ENCODE measurements at places on chromosomes 5 and 9. TPM values are rescaled to one million over a fixed set of nuclear protein-coding genes. Genes with fewer than 3 reads are reported as not detected.

DNA sequence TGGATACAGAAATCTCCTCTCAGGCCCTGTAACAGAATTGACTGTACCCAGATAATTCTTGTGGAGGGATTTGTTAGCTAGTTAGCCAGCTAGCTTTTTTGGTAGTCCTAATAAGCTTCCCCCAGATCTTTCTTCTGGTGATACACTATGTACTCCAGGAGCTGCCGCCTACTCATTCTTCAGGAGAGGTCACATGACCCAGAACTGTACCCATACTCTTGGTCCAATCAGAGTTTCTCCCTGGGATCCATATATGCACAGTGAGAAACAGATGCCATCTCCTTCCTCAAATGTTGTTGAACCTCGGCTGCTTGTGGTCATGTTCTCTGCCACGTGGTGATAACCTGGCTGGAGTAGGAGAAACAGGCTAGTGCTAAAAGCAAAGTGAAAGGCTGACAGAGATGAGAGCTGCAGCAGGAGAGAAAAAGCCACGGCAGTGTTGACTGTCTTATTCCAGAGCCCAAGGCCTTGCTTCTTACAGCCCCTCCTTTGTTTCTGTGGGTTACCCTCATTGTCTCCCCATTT is 123.0 kb upstream of the RFX3 start:
- H3K27me3 ChIP-seq = no peaks in the 10 kb centered on the region
- no peak overlapping the region for H3K4me3 ChIP-seq
- DNase-seq = no peak
- H3K27ac ChIP-seq = no peak overlapping the region
- H3K36me3 ChIP-seq = no peaks in the 10 kb centered on the region
- H3K4me1 ChIP-seq = no peaks in the 10 kb centered on the region

GRCh38 chr9:109681301-109681700 is 98.7 kb upstream of the PALM2AKAP2 start:
- no peak overlapping the region for H3K27ac ChIP-seq
- DNase-seq = no peak
- H3K4me1 ChIP-seq = no peaks in the 10 kb centered on the region
- no peaks in the 10 kb centered on the region for H3K27me3 ChIP-seq

DNA sequence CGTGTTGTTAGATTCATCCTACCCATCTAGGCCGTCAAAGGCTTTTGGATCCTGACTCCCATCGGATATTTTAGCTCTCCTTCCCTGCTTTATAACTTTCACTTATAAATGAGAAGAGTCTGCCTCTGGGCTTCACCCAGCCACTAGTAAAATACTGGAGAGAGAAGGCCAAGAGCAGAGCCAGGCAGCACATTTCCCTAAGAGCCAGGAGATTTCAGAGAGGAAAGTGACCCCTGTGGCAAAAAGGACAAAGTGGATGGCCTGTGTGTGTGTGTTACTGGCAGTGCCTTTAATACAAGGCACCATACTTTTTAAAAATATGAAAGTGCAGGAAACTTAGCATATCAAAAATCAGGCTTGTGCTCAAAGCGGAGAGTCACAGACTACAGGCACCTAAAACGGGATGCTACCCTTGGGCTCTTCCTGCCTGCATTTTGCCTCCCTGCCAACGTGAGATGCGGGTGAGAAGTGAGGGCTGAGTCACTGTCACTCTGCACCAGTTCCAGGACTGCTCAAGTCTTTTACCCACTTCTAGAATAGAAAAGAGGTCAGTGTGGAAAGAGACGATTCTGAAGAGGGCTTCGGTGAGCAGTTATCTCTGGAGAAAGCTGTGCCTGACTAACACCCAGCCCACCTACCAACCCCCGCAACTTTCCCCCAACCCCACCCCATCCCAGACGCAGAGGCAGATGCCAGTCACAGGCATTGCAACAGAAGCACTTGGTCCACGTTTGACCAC is 15.9 kb downstream of the NFIL3 start:
- H3K27me3 ChIP-seq = no peaks in the 10 kb centered on the region
- H3K27ac ChIP-seq = no peak overlapping the region
- H3K36me3 ChIP-seq = peaks cover 6% of the 10 kb centered on the region
- DNase-seq = no peak
- no peaks in the 10 kb centered on the region for H3K4me1 ChIP-seq

TMEM252 gene
- not detected for total RNA-seq

DNA sequence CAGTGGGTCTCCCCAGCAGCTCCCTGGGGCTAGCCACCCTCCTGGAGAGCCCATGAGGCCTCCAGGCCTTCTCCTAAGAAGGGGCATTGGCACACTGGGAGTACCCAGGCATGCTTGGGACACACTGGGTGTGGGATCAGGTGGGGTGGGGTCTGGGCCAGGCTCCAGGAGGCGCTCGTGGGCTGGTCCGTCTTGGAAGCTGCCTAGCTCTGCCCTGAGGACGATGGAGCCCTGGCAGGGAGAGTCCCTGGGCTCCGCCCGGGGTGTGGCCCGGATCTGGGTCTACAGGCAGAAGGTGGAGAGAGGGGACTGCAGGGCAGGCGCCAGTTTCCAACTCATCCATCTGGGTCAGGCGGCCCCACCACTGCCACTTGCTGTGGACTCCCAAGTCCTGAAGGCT is 2.4 kb downstream of the PRRX2 start:
- no peaks in the 10 kb centered on the region for H3K27me3 ChIP-seq
- DNase-seq = no peak
- no peak overlapping the region for H3K4me3 ChIP-seq

FAM78A gene
- total RNA-seq = 6.3 TPM

COL23A1 gene
- total RNA-seq = 0.36 TPM

- no peaks in the 10 kb centered on the region for H3K27me3 ChIP-seq
- H3K4me1 ChIP-seq = peaks cover 1% of the 10 kb centered on the region
- no peaks in the 10 kb centered on the region for H3K36me3 ChIP-seq
- H3K27ac ChIP-seq = no peak overlapping the region
Measured at GRCh38 chr9:108056805-108057386, 567.3 kb upstream of the KLF4 start.

SLC36A2 gene
- total RNA-seq = not detected

DNA sequence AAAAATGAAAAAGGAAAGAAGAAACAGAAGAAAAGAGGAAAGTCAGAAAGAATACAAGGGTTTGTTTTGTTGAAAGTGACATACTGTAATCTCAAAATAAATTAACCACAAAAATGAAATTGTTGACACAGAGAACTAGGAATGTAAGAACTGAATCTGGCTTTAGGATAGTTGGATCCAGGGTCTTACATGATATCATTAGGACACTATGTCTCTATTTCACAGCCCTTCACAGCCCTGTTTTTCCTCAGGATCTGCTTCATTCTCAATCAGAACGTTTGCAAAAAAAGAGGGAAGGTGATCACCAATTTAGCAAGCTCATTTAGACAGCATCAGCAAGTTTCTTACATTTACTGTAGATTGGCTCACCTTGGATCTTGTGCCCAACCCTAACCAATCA is 188.5 kb upstream of the NREP start:
- no peak overlapping the region for H3K4me3 ChIP-seq
- H3K4me1 ChIP-seq = no peaks in the 10 kb centered on the region
- H3K27ac ChIP-seq = no peak overlapping the region
- no peaks in the 10 kb centered on the region for H3K36me3 ChIP-seq
- H3K27me3 ChIP-seq = no peaks in the 10 kb centered on the region
- DNase-seq = no peak

DNA sequence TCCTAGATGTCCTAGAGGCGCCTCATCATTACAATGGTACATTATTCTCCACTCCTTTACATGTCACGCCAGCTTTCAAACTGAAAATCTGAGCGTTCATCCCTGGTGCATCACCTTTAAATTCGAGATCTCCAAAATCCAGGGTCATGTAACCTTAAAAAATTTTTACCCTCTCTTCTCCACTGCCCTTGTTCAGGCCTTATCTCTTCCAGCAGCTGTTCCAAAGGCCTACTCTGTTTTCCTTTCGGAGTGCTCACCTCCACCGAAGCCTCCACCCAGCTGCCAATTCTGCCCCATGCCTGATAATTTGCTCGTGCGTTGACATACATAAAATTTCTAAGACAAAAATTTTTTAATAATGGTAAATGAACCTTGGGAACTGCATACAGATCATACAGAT is 950 bp upstream of the MSH3 start:
- H3K36me3 ChIP-seq = no peaks in the 10 kb centered on the region
- DNase-seq = no peak
- no peak overlapping the region for H3K4me3 ChIP-seq

- H3K27ac ChIP-seq = no peak overlapping the region
- no peaks in the 10 kb centered on the region for H3K4me1 ChIP-seq
- H3K36me3 ChIP-seq = no peaks in the 10 kb centered on the region
- no peak for DNase-seq
Measured at GRCh38 chr9:105757496-105758251, 63.3 kb downstream of the TMEM38B start.

DNA sequence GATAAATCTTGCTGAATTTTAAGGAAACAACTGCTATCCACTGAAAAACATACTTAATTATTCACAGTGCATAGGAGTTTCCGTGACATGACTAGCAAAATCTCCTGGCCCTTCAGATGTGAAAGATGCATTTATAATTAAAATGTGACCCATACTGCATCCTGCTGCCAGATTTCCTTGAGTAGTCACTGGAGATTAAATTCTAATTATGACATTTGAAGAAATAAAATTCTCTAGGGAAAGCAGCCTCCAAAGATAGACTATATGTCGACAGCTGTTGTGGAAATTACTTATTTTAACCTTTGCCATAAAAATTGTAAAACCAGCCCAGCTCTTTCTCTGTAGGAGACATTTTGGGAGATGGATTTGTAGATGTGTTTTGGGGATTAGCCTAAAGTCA is 193.6 kb upstream of the SMC2 start:
- no peaks in the 10 kb centered on the region for H3K4me1 ChIP-seq
- no peaks in the 10 kb centered on the region for H3K36me3 ChIP-seq
- no peak for DNase-seq
- H3K27ac ChIP-seq = no peak overlapping the region

DNA sequence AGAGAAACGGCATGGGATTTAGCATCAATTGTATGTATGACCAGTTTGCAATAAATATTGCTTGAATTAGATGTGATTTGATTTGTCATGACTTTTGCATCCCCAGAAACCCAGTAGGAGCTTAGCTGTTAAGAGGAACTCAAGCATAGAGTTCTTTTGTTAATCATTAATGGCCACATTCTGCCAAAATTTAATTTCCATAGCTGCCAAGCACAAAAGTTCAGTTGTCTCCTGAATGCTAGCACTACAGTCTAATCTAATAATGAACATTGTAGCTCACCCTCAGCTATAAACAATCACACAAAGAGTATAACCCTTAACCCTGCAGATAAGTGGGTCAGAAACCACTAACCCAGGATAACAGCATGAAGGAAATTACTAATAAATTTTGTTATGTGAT is 169.8 kb upstream of the GRAMD2B start:
- H3K4me3 ChIP-seq = no peak overlapping the region
- H3K27me3 ChIP-seq = no peaks in the 10 kb centered on the region
- no peaks in the 10 kb centered on the region for H3K4me1 ChIP-seq
- H3K27ac ChIP-seq = no peak overlapping the region

ZBED3 gene
- total RNA-seq = 11.7 TPM

DNA sequence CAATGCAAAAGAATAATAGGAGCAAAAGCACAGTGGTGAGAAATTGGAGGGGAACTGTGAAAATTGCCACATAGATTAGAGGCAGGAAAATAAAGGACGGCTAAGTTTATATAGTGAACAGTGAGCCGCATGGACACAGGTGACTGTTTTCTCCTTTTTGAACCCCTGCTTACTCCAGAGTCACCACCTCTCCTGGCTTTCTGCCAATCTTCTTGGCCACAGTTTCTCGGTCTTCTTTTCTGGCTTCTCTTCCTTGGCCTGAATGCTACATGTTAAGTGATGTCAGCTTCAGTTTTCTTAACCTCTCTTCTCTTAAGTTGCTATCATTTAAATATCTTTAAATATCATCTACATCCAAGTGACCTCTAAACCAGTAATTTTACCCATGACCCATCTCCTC is 47.3 kb upstream of the CDKN2B start:
- no peaks in the 10 kb centered on the region for H3K27me3 ChIP-seq
- no peak overlapping the region for H3K27ac ChIP-seq
- no peak for DNase-seq
- H3K4me1 ChIP-seq = no peaks in the 10 kb centered on the region
- no peaks in the 10 kb centered on the region for H3K36me3 ChIP-seq

NADK2 gene
- total RNA-seq = 26.6 TPM

DNA sequence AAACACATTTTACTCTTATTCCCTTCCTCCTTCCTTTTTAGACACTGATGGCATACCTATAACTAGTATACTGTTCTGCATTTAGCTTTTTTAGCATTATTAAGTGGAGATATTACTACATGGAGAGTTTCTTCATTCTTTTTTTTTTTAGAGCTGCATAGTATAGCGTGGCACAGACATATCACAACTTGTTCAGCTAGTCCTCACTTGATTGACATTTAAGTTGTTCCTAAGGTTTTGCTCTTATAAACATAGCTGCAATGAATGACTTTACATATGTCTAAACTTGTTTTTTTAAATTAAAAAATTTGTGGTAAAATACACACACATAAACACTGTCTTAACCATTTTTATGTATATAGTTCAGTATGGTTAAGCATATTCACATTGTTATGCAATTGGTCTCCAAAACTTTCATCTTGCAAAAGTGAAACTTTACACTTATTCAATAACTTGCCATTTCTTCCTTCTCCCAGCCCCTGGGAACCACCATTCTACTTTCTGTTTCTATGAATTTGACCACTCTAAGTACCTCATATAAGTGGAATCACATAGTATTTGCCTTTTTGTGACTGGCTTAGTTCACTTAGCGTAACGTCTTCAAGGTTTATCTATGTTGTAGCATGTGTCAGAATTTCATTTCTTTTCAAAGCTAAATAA is 48.7 kb downstream of the ANKDD1B start:
- no peak overlapping the region for H3K4me3 ChIP-seq
- no peaks in the 10 kb centered on the region for H3K27me3 ChIP-seq
- no peaks in the 10 kb centered on the region for H3K4me1 ChIP-seq
